CMK (cell line): ENCODE measurements at places on chromosomes 7 and 10.

DNA sequence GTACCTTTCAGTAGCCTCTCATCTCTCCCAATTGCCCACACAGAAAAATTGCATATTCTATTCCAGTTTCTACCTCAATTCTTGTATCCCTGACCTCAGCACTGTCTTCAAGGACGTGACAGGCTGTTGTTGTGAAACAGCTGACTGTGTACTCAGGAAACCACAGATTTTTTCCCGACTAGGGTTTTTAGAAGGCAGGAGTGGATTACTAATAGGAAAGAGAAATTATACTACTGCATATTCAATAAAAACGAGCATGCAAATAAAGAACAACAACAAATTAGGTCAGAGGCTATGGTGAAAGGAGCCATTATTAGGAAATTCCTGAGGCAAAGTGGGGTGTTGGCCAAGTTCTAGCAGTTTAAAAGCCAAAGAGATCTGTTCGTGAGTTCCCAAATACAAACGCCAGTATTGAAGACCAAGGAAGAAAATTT is 93.4 kb downstream of the DOCK4 start:
- no peak for DNase-seq

GRCh38 chr7:105014693-105015389 is 836 bp downstream of the KMT2E start:
- no peak for DNase-seq

DNA sequence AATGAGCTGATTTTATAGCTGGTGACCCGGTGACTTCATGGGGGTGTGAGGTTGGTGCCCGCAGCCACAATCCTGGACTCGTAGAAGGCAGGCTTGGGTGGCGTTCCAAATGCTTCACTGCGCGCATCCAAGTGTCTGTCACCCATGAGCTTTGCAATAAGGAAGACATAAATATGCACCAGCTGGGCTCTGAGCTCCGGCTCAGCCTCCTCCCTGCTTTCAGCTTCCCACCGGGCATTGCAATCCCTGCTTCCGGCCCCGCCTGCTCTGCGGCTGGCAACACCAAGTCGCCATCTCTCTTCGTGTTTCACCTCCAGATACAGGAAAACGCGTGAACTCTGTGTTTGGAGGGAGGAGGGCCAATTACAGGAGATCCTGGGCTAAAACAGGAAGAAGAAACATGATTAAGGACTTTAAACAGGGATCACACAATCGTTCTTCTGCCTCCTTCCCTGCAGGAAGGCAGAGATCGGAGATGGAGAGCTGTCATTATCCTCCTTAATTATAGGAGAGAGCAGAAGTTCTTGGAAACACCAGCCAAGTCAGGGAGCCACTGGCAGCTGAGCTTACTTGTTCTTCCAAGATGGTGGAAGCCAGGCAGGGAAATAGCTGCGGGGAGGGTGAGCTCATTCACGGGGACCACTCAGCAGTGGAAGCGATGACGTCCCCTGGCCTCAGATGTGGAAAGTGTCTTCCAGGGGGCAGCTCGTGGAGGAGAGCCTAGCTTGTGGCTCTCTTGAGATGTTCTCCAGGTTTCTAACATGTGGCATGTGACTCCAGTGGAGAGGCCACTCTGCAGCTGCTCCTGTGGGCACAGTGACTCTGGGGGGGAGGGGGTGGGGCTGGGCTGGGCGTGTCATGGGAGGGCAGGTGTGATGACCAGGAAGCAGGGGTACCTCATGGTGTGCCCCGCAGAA is 134.9 kb downstream of the CAMK1D start:
- no peak for DNase-seq

DNA sequence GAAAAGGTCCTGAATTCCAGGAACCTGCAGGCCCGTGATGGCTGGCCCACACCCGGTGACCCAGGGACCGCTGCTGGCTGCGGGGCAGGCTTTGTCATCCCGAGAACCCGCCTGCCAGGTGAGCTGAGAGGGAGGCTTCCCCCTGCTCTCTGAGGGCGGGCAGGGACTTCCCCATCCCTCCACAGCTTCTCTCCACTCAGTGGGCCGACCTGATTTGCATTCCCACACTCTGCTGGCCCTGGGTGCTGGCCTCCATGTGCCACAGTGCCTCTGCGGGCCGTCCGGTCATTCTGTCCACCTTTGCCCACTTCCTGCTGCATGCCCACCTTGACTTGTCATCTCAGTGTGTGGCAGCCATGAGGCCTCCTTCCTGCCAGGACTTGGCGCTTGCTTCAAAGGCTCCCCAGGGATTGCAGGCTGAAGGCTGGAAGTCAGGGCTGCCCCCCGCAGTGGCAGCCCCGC is 35.3 kb downstream of the PALD1 start:
- no peak for DNase-seq

DNA sequence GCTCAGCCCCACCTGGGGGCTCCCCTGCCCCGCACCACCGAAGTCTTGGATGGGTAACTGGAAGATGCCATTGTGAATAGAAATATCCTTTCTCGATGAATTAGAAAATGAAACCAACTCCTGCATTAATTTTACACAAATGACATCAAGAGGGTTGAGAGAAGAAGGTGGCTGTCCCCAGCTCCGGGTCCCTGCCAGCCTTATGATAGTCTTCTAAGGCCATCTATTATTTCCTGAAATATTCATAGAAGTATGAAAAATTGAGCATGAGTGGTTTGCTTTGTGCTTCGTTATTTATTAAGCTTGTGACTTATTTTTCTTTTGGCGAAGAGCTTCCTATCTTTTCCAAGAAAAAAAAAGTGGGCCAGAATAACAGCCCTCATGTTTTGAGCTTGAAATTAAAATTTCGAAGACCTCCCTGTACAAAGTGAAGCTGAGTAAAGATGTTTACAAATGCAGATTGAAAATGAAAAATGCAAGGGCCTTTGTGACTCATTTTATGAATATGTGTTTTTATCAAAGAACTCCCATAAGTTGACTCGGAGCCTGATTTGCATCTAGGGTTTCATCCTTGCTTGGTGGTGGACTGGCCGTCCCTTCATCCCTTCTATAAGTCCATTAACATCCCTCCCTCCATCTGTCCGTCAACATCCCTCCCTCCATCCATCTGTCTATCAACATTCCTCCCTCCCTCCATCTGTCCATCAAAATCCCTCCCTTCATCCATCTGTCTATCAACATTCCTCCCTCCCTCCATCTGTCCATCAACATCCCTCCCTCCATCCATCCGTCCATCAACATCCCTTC is 20.5 kb upstream of the CFAP46 start:
- no peak for DNase-seq

GRCh38 chr10:1643161-1643907 is 94.0 kb downstream of the ADARB2 start:
- DNase-seq, result no peak

GRCh38 chr10:36666451-36666850 is 458.9 kb upstream of the ANKRD30A start:
- no peak for DNase-seq

GRCh38 chr7:22715969-22716368 is 11.0 kb upstream of the IL6 start:
- no peak for DNase-seq

DNA sequence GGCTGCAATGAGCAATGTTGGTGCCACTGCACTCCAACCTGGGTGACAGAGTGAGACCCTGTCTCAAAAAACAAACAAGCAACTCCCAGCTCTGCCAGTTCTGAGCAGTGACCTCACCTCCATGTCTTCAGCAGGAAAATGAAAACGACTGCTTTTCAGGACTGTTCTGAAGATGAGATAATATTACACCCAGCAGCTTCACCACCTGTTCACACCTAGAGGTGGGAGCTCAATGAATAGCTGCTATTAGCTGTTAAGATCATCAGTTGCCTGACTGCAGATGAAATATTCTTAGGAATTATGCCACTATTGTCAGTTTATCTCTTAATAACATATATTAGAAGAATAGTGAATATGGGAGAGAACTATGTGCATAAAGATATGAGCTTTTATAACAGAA is 48.4 kb upstream of the CYTH3 start:
- DNase-seq, result no peak

- no peak for DNase-seq
Measured at GRCh38 chr10:98296524-98296923, 28.5 kb upstream of the LOXL4 start.

GRCh38 chr10:24723788-24724380 is at the start of gene ARHGAP21:
TSS of gene ARHGAP21 (minus strand) at chr10:24723887. CDS start at chr10:24721899, 1,988 bp downstream.
- DNase-seq, result peak; percentile 21

- no peak for DNase-seq
Measured at GRCh38 chr10:4522296-4523000, 303.6 kb upstream of the AKR1E2 start.

GRCh38 chr7:138244606-138245005 is 168.3 kb downstream of the AKR1D1 start:
- DNase-seq, result no peak

GRCh38 chr10:16854623-16855022 is 37.4 kb upstream of the RSU1 start:
- DNase-seq, result no peak

DNA sequence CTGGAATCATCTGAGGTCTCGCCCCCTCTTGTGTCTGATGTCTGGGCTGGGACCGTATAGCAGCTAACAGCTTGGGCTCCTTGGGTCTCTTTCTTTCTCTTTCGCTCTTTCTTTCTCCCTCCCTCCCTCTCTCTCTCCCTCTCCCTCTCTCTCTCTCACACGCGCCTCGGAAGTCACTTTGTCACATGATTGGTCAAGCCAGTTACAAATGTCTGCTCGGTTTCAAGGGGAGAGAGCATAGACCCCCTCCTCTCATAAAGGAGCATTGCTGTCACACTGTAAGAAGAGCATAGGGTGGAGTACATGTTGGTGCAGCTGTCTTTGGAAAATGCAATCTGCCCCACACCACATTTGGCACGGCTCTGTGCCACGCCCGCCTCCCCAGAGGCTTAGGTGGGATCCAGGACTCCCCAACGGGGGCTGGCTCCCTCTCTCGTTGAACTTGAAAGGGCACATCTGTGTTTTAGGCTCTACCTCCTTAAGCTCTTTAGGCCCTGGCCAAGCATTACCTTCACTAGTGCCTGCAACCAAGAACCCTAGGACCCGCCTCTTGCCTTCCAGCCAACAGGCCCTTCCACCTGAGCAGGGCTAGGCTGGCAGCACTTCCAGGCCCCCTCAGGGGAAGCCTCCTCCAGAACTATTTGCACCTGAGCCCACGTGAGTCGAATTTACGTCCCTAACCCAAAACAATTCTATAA is 61.9 kb upstream of the CACUL1 start:
- no peak for DNase-seq

- no peak for DNase-seq
Measured at GRCh38 chr10:33192190-33192589, 142.3 kb downstream of the NRP1 start.

DNA sequence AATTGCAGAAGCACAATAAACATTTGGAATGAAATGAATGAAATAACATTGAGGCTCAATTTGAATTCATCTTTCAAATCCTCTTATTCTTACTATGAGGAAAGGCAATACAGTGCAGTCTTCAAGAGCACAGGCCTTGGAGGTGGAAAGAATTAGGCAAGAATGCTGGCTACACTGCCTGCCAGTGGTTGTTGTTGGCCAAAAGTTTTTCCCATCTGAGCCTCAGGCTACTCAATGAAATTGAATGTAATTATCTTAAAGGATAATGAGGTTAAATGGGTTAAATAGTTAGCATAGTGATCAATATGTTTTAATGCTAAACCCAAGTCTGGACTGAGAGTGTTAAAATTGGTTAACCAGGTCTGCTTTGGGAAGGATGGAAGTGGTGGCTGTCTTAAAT is 140.9 kb downstream of the MBL2 start:
- no peak for DNase-seq
